ENCODE measurements at places on chromosomes 5 and 9.
A peak's percentile ranks its signal among the peaks of the same experiment; 100 is the strongest.

DNA sequence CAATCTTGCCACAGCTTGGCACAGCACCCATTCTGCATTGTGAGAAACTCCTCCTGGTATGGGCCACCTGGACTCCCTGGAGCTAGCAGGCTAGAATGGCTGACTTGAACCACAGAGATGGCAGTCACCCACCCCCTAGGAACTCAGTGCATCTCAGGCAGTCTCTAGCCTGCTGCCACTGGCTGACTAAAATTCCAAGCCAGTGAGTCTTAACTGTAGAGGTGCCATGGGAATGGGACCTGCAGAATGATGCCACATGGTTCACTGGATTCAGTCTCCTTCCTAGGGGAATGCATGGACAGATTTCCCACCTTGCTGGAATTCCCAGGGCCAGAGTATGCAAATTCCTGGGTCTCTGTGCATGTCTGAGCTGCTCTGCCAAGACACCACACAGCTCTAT, 382.9 kb downstream of the MAN2A1 start:
- DNase-seq, result peak; percentile 10

DNA sequence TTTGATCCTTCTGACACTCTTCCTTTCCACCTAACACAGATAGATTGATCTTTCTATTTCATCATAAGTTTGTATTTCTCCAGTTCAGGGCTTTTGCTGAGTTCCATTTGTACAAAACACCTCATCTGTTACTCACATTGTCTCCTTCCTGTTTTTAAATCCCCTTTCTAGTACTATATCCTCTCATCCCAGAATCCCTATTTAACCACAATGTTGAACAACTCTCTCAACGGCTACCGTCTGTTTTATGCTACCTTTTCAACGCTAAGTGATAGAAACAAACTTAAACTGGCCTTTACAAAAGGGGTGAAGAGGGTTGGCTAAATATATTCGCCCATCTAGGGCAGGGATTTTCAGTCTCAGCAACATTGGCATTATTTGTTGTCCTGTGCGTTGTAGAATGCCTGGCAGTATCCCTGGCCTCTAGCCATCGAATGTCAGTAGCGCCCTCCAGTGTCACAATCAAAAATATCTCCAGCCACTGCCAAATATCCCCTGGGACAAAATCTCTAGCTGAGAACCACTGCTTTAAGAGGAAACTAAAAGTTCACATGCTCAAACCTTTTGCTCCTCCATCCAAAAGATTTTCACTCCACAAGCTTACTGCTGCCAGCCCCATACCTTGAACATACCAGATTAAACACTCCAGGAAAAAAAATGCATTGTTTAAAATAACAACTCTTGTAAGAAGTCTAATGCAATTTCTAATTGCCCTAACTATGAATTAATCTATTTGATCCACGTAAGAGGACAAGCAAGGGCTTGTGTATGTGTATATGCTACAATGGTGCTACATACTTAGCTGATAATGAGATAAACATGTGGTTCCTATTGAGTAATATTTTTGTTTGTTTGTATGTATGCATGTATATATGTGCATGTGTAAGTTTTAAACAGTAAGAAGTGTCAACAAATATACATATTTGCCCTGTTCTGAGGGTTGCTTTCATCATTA, 344.0 kb downstream of the PTPRD start:
- peak; percentile 52 for DNase-seq

GRCh38 chr5:60883229-60883628, 39.2 kb upstream of the ELOVL7 start:
- DNase-seq, result peak; percentile 41

GRCh38 chr5:73301208-73301901, 128.4 kb downstream of the TMEM174 start:
- no peak for DNase-seq

- no peak for DNase-seq
Measured at GRCh38 chr9:109805050-109805449, 25.1 kb downstream of the PALM2AKAP2 start.

- DNase-seq, result no peak
Measured at GRCh38 chr5:149757956-149758355, 27.8 kb downstream of the PPARGC1B start.

GRCh38 chr9:7370988-7371387, 428.6 kb downstream of the DMAC1 start:
- DNase-seq, result no peak

- DNase-seq, result peak; percentile 46
Measured at GRCh38 chr5:162068412-162068811, 839 bp downstream of the GABRG2 start.

Data from Karpas-422 (cell line).